ENCODE measurements at places on chromosomes 2 and 18.
A peak's percentile ranks its signal among the peaks of the same experiment; 100 is the strongest.

- no peak for DNase-seq
Observed at GRCh38 chr2:228599297-228599696, 417.8 kb upstream of the SPHKAP start.

DNA sequence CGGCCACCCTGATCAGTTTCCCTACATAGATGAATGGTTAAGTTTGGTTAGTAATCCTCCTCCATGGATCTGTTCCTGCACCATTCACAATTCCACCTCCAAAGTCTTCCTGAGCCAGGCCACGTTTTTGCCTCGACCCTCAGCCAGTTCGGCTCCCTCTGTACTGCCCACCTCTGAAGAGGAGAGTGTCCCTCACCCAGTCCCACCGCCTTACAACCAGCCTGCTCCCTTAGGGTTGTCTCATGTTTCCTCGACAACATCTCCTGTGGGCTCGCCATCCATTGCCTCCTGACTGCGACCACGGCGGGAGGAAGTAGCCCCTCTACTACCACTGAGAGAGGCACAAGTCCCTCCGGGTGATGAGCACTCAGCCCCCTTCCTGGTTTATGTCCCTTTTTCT lies 338.0 kb upstream of the CNTNAP5 start:
- DNase-seq: no peak

- DNase-seq: no peak
Observed at GRCh38 chr2:168130346-168130745, 117.0 kb downstream of the STK39 start.

DNA sequence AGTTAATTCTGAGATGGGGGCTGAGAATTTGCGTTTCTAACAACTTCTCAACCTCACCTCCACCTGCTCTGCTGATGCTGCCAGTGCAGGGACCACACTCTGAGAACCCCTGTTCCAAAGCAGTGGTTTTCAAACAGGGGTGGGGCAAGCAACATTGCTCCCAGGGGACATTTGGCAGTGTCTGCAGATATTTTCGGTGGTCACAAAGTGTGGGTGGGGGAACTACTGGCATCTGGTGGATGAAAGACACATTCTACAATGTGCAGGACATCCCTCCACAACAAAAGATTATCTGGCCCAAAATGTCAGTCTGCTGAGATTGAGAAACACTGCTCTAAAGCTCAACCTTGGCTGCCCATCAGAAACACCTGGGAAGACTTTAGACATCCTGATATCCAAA lies 188.7 kb upstream of the SATB2 start:
- no peak for DNase-seq

GRCh38 chr18:3121259-3121658 lies 98.5 kb downstream of the MYOM1 start:
- DNase-seq: no peak

DNA sequence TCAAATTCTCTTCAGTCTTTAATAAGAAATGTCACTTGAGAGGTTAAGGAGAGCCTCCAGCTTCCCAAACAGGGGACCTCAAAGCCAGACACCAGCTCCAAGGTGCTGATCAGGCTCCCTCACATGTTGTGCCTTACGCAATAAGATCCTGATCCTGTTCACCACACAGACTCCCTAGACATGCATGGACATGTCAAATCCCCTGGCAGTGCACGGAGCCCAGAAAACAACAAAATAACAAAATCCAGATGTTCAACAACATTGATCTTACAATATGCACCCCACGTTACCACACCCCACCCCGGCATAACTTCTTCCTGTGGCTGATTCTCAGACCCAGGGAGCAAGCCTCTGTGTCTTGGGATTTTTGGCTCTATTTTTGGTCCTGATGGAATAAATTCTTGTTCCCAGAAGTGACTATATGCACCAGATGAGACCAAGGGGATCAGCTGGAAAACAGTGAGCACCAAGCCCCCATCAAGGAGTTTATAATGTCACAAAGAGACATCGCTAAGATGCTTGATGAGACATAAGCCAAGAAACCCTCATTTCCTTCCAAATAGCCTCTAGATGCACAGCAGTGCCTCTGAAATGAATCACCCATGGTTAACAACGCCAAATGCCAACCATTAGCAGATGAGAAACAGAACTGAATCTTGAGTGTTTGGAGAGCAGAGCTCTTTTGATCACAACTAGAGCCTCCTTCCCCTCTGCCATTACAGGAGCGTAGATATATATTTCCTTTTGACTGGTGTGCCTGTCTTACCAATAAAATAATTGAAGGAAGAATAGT lies 198.2 kb downstream of the PRKCE start:
- no peak for DNase-seq

DNA sequence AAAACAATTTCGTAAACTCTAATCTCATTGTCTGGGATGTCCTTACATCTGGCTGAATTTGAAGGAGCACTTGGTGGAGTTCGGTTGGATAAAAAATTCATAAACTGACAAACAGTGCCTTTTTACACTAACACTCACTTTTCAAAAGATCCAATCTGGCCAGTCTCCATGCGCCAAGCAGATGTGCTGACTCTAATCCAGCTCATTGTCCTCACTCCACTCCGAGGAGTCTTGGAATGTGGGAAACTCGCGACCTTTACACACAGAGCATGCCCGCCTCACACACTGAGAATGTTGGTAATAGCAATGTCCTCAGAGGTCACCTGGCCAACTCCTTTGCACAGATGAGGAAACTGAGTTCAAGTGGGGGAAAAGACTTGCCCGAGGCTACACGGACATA lies 66.8 kb downstream of the XDH start:
- DNase-seq: no peak

DNA sequence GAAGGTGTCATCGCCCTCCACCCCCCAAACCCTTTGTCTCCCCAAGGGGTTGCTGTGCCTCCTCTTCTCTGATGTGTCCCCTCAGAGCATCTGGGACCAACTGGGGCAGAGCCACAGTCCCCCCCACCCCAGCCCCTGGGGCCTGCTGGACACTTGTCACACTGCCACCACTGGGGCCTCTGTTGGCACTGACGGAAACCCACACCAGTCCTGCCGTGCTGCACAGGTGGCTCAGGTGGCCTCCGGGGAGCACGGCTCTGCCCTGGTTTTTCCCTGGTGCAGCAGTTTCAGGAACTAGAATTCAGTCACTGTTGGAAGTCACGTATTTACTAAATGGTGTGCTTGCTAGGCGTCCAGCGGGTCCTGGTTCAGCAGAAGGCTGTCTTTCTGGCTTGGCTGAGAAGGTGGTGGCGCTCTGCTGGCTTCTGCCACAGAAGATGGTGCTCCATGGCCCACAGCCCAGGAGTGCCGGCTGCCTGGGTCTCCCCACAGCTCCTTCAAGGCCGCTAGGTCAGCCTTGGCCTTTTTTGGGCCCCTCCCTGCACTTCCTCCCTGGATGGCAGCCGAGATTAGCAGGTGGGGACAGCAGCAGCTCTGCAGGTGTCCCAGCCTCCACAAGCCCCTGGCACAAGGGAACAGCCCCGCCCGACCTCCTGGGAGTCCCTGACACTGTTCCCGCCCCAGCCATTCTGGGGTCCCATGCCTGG lies 18.6 kb upstream of the KLHL30 start:
- no peak for DNase-seq

- DNase-seq: no peak
Observed at GRCh38 chr2:113834051-113834730, 55.7 kb upstream of the ACTR3 start.

GRCh38 chr18:30499721-30500120 lies 542.8 kb downstream of the DSC3 start:
- no peak for DNase-seq

DNA sequence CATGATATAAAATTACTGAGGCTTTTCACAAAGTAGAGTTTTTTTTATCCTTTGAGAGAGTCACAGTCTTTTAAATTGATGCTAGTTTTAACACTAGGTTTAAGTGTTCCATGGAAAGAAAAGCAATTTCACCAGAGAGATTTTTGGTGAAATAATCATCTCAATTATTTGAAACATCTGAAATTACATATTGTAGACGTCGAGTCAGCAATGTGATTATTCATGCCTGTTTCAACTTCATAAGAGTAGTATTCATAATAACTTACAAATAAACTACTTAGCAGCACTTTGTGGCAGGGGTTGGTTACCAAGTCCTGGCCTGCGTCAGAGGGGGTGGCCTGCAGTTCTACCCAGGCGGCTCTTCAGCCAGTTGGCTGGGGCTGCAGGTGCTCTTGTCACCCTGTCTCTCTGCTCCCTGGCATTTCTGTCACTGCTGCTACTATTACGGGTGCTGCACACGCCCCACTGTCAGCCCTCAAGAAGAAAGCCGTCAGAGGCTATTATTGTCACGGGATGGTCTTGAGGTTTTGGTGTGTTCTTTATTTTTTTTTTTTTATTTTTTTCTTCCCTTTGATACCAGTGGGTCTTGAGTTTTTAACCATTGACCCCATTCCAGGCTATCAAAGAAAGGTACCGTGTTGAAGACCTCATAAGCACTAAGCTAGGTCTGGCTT lies 50.4 kb downstream of the MALT1 start:
- no peak for DNase-seq

- no peak for DNase-seq
Observed at GRCh38 chr2:234286956-234287355, 209.9 kb downstream of the ARL4C start.

DNA sequence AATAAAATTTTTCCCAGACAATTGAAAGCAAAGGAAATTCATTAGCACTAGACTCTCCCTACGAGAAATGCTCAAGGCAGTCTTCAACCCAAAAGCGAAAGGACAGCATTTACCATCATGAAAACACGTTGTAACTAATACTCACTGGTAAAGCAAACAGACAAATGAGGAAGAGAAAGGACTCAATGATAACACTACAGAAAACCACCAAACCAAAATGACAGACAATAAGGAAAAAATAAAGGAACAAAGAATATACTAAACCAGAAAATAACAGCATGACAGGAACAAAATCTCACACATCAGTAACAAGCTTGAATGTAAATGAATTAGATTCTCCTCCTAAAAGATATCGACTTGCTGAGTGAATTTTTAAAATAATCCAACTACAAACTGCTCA lies 190.7 kb downstream of the NOL4 start:
- no peak for DNase-seq

GRCh38 chr18:13726972-13727331 lies 479 bp downstream of the RNMT start:
- peak; percentile 2 for DNase-seq

DNA sequence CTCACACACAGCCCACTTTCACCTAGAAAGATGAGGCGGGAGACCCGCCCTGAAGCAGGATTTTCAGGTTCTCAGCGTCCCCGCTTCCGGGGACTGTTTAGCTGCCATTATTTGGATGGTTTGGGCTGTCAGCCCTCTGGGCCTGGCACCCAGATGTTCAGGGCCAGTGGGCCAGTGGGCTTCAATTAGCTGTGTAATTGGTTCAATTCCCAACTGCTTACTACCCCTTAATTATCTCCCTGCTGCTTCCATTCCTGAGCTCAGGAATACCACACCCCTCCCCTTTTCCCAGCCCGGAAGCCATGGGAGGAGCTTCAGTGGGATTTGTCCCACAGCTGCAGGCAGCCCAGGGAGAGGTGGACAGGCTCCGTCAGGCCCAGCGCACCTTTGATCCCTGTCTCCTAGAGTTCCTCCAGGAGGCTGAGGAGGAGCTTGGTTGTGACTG lies 114.1 kb upstream of the MYCN start:
- no peak for DNase-seq

DNA sequence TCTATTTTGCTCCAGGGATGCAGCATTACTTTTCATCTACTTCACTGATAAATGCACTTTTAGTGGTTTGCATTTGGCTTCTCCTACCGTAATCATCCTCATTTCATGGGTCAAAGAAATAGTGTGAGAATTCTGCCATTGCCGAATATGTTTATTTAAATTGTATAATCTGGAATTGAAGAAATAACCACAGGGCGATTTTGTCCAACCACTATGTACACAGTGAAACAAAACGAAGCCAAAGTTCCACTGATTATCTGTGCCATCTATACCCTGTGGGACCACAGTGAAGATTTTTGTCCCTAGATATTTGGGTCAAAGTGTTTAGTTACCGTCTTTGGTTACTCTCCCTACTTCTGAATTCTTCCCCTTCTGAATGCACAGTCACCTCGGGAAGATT lies 888.6 kb upstream of the NRXN1 start:
- DNase-seq: no peak

- no peak for DNase-seq
Observed at GRCh38 chr2:241951920-241952319, 82.4 kb downstream of the RTP5 start.

GRCh38 chr2:160228141-160228917 lies 28.3 kb upstream of the ITGB6 start:
- no peak for DNase-seq

DNA sequence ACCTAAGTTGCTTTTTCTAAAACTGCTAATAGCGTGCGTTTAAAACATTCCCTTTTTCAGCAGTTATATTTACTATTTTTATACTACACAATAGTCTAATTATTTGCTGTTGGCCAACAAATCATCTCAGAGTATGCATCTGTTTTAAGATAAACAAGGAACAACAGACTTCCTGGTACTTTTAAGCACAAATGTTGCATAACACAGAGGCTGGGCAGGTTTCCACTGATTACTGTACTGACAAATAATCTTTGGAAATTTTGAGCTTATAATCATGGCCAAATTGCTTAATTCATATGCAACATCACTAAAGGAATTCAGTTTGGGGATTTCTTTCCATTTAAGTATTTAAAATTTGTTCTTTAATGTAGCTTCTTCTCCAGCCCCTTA lies 737.4 kb upstream of the SALL3 start:
- DNase-seq: no peak

Measured in activated CD8-positive, alpha-beta memory T cell treated with anti-CD3 and anti-CD28 coated beads for 1 hour (primary cell).